Pons (tissue), 1 donor: ENCODE measurements at places on chromosomes 6 and 20.

DNA sequence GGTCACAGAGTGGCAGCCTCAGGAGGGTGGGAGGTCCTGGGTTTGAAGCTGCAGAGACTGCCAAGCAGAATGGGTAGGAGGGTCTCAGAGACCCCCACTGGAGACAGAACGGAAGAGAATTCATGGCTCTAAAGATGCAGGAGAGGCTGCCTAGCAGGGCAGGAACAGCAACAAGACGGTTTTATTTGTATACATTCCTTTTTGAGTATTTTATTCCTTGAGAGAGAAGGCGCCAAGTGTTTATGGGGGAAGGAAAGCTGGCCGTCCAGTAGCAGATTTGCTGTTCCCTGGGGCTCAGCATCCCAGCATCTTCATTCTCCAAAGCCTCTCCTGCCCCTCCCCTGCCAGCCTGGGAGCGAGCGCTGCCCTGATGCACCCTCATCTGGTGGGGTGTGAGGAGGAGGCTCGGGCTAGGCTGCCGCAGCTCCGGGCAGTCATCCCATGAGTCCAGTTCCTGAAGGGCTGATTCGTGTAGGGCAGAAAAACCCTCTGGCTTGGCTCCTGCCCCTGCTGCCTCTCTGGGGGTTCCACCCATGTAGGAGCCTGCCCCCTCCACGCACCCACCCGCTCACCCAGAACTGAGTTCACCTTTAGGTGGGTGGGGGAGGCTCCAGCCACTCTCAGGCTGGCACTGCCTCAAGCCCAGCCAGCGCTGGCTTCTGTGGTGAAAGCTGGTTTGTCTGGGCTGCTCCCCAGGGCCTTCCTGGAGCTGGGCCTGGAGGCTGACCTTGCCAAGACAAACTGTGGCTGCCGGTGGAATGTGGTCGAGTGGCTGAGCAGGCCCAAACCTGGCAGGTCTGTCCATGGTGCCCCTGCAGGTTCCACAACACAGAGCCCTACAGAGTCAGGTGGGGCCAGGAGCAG is 32.4 kb downstream of the CPXM1 start:
- no peak for DNase-seq

DNA sequence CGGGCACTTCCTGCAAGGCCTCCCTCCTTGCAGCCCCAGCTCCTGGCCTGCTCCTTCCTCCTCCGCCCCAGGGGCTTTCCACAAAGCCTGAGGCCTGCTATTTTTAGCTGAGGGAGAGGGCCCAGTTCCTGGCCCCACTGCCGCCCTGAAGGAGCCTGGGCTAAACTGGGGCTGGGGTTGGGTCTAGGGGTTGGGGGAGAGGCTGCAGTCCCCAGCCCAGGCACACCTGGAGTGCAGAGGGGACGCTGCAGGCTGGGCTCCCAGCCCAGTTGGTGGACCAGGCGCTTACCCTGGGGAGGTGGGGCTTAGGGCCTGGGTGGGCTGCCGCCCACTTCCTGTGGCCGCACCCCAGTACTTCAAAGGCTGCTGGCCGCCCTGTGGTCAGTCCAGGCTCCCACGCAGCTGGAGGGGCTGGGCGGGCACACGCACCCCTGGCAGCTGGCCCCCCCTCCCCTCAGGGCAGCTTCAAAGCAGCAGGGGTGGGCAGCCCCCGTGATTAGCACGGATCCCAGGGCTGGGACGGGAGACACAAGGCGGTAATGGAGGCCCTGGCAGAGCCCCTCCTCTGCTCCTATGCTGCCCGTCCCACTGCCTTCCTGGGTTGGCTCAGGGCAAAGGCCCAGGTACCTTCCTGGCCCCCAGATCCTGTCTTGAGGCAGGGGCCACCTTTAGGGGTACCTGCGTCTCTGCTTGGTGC is 7.1 kb upstream of the ABHD16B start:
- DNase-seq, result peak; percentile 32

- no peak for DNase-seq
These were observed 4.8 kb downstream of the HELZ2 start for GRCh38 chr20:63568986-63569949.

- peak; percentile 23 for DNase-seq
These were observed 70.7 kb downstream of the PDE7B start for GRCh38 chr6:135922174-135922573.

DNA sequence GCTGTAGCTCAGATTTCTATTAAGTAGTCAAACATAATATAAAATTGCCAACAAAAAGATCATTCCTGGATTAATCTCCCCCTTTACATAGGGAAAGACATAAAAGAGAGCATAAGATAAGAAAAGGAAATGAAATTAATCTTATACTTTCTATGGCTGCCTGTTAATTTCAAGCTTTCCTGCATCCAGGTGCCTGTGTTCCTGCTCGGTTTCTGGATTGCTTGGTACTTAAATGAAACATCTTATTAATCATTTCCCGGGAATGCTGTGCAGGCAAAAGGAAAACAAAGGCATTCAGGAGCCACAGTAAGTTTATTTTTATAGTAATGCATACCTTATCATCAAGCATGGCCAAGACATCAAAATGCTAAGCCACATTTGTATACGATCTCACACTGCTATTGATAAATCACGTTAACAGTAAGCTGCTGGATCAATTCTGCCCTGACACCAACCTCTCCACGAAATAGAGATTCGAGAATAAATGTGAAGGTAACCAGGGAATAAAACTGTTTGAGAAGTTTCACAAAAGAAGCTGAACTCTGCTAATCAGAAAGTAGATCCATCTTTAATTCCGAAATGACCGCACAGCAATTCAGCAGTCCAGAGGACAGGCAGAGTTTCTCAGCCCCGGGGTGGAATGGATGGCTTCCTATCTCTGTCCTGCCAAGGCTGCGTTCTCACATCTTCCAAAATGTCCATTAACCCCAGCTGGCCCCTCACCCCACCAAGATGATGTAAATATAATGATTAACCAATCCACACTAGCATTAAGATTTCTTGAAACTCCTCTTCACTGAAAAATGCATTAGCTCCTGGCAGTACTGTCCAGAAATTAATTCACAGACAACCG is 32.6 kb upstream of the APCDD1L start:
- DNase-seq, result no peak
